ENCODE measurements at places on chromosomes 3 and 15. TPM values are rescaled to one million over a fixed set of nuclear protein-coding genes. Genes with fewer than 3 reads are reported as not detected.

DNA sequence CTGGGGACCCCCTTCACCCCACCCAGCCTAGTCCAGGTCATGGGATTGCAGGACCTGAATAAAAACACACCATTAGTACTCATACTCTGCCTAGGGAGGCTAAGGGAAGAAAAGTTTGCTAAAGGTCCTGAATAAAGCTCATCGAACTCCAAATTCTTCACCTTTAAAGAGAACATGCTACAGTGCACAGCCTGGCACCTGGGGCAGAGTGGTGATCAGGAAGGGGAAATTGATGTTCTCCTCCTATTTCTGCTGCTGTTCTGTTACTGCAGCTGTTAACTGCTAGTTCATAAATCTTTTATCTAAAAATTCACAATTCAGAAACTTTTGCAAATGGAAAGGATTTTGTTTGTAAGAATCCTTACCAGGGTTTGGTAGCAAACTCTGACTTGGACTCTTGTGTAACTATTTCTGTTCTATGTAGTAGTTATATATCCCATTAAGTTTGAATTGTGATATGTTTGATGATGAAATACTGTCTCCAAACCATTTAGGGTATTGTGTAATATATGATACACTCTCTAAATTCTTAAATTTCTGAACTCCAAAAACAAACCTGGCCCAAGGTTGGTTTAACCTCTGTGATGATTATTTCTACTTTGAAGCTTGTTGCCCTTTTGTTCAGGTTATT lies 27.9 kb downstream of the MCTP2 start:
- no peak for DNase-seq

- DNase-seq, result no peak
Observed at GRCh38 chr3:8712045-8712907, 21.3 kb upstream of the CAV3 start.

DNA sequence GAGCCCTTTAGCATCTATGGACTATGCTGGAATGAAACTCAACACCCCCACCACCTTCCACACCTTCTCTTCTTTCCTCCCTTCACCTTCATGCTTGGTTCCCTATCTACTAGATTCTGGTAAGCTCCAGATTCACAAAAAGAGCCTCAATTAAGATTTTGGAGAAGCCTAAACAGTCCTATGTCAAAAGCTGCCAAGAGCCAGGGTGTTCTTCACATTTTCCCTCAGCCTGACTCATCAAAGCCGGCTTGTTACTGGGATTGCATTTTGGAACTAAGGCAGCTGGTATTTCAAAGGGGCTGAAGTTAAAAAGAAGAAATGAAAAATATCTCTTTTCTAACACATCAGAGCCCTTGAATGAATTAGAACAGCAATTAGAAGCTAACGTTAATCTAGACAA lies 247.7 kb downstream of the MYRIP start:
- no peak for DNase-seq

DNA sequence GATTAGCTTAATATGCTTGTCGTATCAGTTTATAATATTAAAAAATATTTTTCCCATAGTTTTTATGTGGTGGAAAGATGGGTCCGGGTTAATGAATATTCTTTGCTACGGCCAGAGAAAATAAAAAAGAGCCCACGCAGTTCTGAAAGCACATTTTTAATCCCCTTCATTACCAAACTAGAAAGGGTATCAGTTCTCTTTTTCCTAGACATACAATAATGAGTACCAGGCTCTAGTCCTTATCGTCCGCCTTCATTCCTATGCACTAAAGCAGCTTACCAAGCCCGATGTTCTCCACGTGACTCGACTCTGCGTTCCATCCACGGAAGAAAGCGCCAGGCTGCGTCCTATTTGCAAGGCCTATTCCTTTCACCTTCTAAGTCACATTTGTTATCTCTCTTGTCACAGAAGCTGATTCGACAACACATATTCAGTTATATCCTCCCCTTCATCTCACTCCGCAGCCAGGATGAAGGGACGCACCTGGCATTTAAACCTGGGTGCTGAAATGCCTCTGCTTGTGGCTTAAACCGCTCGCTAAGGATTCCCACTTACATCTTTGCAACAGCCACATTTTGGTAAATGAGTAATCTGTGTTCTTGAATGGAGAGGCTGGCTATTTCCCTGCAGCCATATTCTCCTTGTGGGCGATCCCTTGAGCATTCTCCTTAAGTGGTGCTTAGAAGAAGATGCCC lies 257.0 kb downstream of the CD47 start:
- no peak for DNase-seq

Gene SEMA6D
- 1.5 TPM for total RNA-seq

Gene FRMD4B
- total RNA-seq, result 67.8 TPM

DNA sequence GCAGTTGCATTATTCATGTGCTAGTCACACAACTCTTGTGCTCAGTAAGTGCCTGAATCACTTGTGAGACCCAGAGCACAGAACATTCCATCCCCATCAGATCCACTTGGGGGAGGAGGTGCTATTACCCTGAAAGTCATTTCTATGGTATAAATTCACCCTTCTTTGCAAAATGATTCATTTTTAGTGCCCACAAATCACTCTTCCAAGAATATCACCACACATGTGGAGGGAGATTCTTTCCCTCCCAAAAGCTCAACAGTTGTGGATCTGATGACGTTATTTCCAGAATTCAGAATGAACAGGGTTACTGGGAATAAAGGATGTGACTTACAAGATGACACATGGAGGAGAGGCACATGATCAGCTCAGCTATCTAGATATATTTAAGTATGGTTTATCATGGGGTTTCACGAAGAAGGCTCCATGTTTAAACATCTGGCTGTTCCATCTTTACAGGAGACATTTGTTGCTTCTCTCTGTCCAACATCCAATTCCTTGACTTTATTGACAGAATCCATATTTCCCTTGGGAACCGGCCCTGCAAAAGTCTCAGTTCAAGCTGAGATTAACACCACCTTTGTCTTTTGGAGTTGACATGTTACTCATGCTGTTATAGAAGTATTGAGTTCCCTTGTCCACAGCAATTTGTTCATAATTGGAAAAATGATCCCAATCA lies 214.2 kb upstream of the PROK2 start:
- no peak for DNase-seq

Gene ADGRG7
- not detected for total RNA-seq

- no peak for DNase-seq
Observed at GRCh38 chr3:102510663-102511062, 75.8 kb downstream of the ZPLD1 start.

DNA sequence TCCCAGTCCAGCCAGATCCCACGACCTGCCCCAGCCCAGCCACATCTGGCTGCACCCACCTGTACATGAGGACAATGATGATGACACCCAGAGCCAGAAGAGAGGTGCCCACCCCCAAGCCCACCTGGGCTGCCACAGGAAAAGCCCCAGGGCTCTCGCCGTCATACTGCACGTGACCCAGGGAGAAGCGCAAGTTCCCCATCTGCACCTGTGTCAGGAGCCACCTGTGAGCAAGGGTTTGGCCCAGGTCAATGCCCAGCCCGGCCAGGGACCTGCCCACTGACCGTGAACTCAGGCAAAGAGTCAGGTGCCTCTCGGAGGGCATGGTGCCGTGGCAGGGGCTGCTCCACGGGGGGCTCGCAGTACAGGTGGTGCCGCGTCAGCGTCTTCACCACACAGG lies 16.3 kb downstream of the PLXNB1 start:
- no peak for DNase-seq

Gene GUCA1C
- not detected for total RNA-seq

DNA sequence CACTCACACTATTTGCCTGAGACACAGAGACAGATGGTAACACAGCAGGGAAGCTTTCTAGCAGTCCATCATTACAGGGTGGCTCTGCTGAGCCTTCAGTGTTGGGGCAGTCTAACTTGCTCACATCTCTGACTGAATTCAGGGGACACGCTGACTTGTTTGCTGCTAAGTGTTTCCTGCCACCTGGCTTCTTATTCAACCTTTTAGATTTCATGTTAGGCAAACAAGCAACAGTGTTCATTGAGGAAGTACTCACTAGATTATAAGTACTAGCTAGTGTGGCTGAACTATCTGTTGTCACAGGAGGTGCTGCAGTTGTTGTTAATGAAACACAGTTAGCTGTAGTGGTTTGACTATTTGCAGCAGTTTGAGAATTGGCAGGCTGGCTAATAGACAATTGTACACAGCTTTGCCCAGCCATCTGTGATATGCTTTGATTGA lies 37.3 kb downstream of the USF3 start:
- no peak for DNase-seq

- no peak for DNase-seq
Observed at GRCh38 chr3:174495928-174496327, 363.2 kb upstream of the NAALADL2 start.

Gene ZNF80
- total RNA-seq, result not detected

Gene FAM219B
- 48.0 TPM for total RNA-seq

Gene LEKR1
- total RNA-seq, result 0.26 TPM

DNA sequence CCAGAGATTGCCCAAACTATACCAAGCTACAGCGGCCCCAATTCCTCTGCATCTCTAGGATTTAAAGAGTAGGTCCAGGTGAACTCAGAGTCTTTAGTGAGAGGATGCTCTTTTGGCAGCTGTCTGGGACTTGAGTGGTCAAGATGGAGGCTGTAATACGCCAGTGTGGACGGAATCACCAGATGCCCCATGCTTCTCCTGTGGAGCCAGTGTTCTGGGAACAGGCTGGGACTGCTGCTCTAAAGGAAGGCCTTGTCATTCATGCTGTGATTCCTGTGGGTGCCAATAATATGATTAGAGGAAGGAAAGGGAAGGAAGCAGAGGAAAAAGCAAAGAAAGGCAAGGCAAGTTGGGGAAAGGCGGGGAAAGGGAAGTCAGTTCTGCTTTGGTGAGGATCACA lies 17.4 kb upstream of the NOX5 start:
- DNase-seq, result no peak

Gene ATP10A
- total RNA-seq, result under 0.01 TPM

GRCh38 chr3:37996785-37997301 lies 6.3 kb downstream of the VILL start:
- DNase-seq, result peak; percentile 82

All from dermis microvascular lymphatic vessel endothelial cell (primary cell).